ENCODE measurements at places on chromosomes 16 and 17.

GRCh38 chr17:70314506-70314905 lies 145.2 kb downstream of the KCNJ2 start:
- no peak for DNase-seq

DNA sequence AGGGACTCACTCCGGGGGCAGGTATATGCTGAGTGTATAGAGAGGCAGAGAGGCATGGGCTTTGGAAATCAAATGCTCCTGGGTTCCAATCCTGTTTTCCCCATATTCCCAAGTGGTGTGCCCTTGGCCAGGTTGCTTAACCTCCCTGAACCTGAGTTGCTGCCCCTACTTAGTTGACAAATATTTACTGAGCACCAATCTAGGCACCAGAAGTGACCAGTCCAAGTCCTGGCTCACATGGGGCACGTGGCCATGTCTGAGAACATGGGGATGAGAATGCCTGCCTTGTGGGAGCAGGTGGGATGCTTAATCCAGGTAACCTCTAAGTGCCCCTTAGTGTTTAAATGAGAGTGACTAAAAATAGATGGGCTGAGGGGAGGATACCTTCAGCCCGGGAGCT lies 4.2 kb downstream of the SOCS3 start:
- DNase-seq, result no peak

DNA sequence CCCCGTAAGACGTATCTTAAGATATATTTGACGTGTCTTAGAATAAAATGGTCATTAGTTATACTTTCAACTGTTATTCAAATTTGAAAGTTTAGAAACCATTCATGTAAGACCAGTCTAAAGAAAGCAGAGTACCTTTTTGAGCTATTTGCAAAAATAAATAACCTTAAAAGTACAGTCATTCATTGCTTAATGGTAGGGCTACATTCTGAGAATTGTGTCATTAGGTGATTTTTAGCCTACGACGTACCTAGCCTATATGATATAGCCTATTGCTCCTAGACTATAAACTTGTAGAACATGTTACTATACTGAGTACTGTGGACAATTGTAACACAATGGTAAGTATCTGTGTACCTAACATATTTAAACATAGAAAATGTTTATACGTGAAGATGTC lies 139.2 kb downstream of the PHKB start:
- no peak for DNase-seq

GRCh38 chr16:68760671-68761275 lies 23.7 kb downstream of the CDH1 start:
- peak; percentile 45 for DNase-seq

GRCh38 chr17:2101448-2102257 lies 46.8 kb downstream of the HIC1 start:
- DNase-seq, result peak; percentile 48

GRCh38 chr16:2595393-2596205 lies 57.8 kb downstream of the PDPK1 start:
- no peak for DNase-seq

GRCh38 chr16:23948949-23949411 lies 113.2 kb downstream of the PRKCB start:
- no peak for DNase-seq

DNA sequence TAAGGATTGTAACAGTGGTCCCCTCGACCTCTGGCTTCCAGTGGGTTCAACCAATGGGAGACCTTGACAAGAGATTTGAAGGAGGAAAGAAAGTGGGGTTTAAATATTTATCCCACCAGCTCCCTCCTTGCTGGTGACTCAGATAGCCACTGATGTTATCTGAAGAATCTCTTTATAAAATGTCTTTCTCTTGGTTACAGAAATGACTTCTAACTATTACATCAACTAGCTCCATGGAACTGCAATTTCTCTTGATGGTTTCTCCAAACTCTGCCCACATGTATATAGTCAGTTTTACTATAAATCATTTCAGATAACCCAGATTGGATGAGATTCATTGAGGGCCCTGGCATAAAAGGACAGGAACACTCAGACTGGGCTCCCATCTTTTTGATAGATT lies 920.2 kb upstream of the SOX9 start:
- peak; percentile 50 for DNase-seq

DNA sequence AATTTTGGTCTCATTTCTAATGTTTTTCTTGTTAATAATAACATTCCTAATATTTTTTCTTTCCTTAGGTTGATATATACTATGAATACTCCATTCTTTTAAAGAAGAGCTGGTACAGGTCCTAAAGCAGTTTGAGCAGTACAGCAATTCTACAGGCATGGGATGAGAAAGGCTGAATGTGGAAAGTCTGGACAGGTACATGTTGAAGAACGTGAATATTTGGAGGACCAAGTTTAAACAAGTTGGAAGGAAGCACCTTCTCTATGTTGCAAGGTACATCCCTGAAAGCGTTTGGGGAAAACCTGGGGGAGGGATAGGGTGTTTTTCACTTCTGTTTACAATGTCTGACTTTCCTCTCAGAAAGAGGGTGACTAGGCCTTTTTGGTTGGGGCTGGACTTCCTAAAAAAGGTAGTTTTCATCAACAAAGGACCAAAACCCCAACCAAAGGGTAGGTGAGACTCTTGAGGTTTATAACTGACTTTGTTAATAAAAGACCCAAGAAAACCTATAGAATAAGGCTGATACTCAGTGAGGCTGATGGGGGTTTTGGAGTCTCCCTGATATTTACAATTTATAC lies 95.9 kb upstream of the AXIN2 start:
- no peak for DNase-seq

GRCh38 chr16:11429123-11429522 lies 83.9 kb downstream of the RMI2 start:
- no peak for DNase-seq

GRCh38 chr17:48137656-48138055 lies 30.1 kb downstream of the SNX11 start:
- no peak for DNase-seq
